ENCODE measurements at places on chromosomes 13 and 19.

GRCh38 chr19:5093948-5094718 lies 125.2 kb downstream of the KDM4B start:
- DNase-seq = peak; percentile 29

GRCh38 chr13:66076417-66076816 lies 1153.7 kb downstream of the PCDH9 start:
- no peak for DNase-seq

- no peak for DNase-seq
Observed at GRCh38 chr19:58380037-58380661, 681 bp downstream of the ZNF837 start.

DNA sequence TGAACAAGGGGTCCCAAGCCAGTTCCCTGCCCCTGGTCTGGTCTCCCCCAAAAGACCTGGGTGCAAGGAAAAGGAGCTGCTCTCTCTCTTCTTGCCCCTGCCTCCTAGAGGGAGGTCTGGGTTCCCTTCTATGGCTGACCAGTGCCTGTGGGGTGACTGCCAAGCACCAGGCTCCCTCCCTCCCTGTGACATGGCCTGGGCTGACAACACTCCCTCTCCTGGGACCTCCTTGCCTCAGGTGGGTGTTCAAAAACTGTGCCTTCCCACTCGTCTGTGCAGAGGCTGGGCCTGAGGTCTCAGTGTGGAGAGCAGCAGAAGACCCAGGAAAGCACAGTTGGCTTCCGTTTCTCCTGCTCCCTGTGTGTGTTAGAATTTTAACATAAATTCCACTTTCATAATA lies 4.7 kb downstream of the ZNF446 start:
- no peak for DNase-seq

GRCh38 chr19:17338433-17339078 lies 1.2 kb downstream of the GTPBP3 start:
- DNase-seq = no peak

Data from muscle of leg (tissue), 16 donors.